Neural crest cell (in vitro differentiated cells): ENCODE measurements at places on chromosomes 11 and 22. TPM values are rescaled to one million over a fixed set of nuclear protein-coding genes. Genes with fewer than 3 reads are reported as not detected.
A peak's percentile ranks its signal among the peaks of the same experiment; 100 is the strongest.

The RFPL3 gene
- not detected in 2 replicates for total RNA-seq

The ADAMTS15 gene
- total RNA-seq, result 7.5 and 7.7 TPM in 2 replicates

The MB gene
- not detected in 2 replicates for total RNA-seq

The SORL1 gene
- total RNA-seq, result 11.8 and 13.8 TPM in 2 replicates

DNA sequence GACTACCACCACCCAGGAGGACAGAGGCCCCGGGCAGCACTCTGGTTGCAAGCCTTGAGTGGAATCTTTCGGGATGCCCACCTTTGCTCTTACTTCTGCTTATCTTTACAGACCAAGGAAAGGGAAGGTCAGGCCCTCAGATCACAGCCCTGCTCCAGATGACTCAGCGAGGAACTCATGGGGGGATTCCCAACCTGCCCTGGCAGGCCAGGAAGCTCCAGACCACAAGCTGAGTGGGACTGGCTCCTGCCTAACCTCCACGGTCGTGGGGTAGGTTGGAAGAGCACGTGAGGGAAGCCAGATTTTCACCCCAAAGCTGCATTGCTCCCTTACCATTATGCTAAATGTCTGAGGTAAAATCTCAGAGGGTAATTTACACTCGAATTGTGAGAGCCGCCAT is 11.8 kb downstream of the TBC1D10A start:
- no peak overlapping the region for H3K4me3 ChIP-seq
- H3K4me1 ChIP-seq, result peaks cover 14% of the 10 kb centered on the region
- no peaks in the 10 kb centered on the region for H3K27me3 ChIP-seq
- DNase-seq, result no peak

The SLCO2B1 gene
- total RNA-seq, result not detected in 2 replicates

The SFI1 gene
- 67.3 and 73.1 TPM in 2 replicates for total RNA-seq

The RBM7 gene
- 25.9 and 30.7 TPM in 2 replicates for total RNA-seq

GRCh38 chr11:75476739-75477613 is 44.0 kb upstream of the KLHL35 start:
- no peak for DNase-seq
- H3K27ac ChIP-seq, result peak overlapping the region; percentile 50
- no peak overlapping the region for H3K4me3 ChIP-seq

GRCh38 chr22:32354360-32355351 is 3.0 kb upstream of the RFPL3 start:
- no peak for DNase-seq
- H3K4me3 ChIP-seq, result no peak overlapping the region
- no peaks in the 10 kb centered on the region for H3K27me3 ChIP-seq
- H3K27ac ChIP-seq, result peak overlapping the region; percentile 23
- H3K36me3 ChIP-seq, result no peaks in the 10 kb centered on the region
- H3K4me1 ChIP-seq, result peaks cover 4% of the 10 kb centered on the region

- H3K36me3 ChIP-seq, result no peaks in the 10 kb centered on the region
- peaks cover 39% of the 10 kb centered on the region for H3K4me1 ChIP-seq
- H3K4me3 ChIP-seq, result no peak overlapping the region
- no peaks in the 10 kb centered on the region for H3K27me3 ChIP-seq
These were observed 122.2 kb downstream of the C11orf58 start for GRCh38 chr11:16860617-16861016.

DNA sequence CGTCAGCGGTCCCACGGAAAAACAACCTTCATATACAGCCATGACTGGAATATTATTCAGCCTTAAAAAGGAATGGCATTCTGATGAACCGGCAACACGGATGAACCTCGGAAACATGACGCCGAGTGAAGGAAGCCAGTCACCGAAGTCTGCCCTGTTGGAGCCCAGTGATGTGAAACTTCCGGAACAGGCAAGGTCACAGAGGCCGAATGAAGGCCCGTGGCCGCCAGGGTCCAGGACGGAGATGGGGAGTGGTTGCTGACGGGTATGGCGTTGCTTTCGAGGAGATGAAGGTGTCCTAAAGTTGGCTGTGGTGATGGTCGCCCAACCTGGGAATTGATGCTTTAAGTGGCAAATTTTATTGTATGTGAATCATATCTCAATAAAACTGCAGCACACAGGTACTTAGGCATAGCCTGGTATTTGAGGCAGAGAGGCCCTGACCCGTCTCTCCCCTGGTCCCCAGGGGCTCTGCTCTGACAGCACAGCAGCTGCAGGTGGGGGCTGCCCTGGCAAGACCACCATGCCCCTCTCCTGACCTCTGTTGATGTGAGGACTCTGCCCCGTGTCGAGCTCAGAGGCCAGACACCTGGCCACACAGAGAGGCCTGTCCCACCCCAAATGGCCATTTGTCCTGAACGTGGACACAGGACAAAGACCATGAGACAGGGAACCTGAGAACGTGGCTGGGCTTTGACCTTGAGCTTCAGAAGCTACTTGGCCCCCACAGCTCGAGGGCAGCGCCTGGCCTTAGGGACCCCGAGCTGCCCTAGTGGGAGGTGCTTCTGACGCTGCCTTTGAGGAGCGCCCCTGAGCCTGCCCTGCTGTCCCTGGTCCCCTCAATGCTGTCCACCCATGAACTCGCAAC is 1090.8 kb downstream of the BRD1 start:
- H3K27me3 ChIP-seq, result no peaks in the 10 kb centered on the region
- H3K27ac ChIP-seq, result no peak overlapping the region
- DNase-seq, result no peak

The CST6 gene
- total RNA-seq, result not detected in 2 replicates

- DNase-seq, result peak; percentile 66
- peaks cover 35% of the 10 kb centered on the region for H3K27me3 ChIP-seq
- H3K4me3 ChIP-seq, result no peak overlapping the region
- peaks cover 10% of the 10 kb centered on the region for H3K4me1 ChIP-seq
- no peak overlapping the region for H3K27ac ChIP-seq
These were observed 11.9 kb downstream of the B3GNT6 start for GRCh38 chr11:77046060-77046501.

The PLAAT5 gene
- total RNA-seq, result 0.45 and 0.77 TPM in 2 replicates

The CHRNA10 gene
- 3.0 and 3.1 TPM in 2 replicates for total RNA-seq

DNA sequence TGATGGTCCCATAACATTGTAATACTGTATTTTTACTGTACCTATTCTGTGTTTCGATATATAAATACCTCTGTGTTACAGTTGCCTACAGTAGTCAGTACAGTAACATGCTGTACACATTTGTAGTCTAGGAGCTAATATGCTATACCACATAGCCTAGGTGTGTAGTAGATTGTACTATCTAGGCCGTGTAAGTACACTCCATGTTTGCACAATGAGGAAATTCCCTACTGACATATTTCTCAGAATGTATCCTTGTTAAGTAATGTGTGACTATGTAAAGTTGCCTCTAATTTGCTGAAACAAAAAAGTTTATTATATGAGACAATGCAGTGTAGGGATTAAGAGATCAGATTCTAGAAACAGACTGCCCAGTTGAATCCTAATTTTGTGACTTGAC is 21.3 kb downstream of the CAPRIN1 start:
- H3K4me3 ChIP-seq, result no peak overlapping the region
- peaks cover 13% of the 10 kb centered on the region for H3K4me1 ChIP-seq
- H3K36me3 ChIP-seq, result peaks cover 17% of the 10 kb centered on the region

The EMID1 gene
- total RNA-seq, result 9.0 and 10.4 TPM in 2 replicates
